ENCODE measurements at places on chromosomes 4 and X.

DNA sequence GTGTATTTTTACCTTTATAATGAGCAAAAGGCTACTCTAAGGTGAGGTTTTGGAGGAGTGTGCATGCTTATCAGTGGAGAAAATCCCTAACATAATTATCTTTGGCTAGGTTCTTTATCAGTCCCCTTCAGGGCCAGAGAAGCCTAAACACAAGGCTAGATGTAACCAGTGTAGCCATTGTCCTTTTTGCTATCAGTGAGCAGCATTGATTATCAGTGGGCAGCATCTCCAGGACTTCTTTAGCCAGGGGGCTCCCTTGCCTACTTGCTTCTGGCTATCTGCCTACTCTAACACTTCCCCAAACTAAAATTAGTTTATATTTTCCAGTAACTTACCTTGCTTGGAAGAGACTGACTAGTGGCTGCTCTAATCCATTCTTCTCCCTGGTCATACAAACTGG is 595.6 kb downstream of the TRAM1L1 start:
- no peak for DNase-seq

GRCh38 chr4:120718979-120719566 is 203.5 kb downstream of the PRDM5 start:
- peak; percentile 23 for DNase-seq

- DNase-seq, result no peak
Measured at GRCh38 chrX:56782791-56783449, 53.9 kb downstream of the NBDY start.

GRCh38 chrX:77771601-77772000 is 14.4 kb downstream of the ATRX start:
- no peak for DNase-seq

GRCh38 chr4:20248155-20248558 is 3.5 kb upstream of the SLIT2 start:
- DNase-seq, result no peak

DNA sequence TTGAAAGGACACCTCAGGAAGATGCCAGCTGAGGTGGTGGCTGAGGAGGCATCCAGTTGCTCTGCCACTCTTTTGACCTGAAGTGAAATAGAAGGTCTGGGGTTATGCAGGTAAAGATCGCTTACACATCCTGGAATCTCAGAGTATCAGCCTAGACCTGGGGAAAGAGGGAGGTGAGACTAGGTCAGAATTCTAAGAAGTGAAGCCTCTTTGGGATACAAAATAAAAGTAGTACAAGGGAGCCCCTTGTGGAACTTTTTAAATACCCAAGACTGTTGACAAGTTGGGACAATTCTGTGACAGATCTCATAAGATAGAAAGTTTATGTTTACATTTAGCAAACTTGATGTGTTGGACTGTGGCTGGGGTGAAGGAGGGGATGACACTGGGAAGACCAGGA is 263.1 kb downstream of the SPRY1 start:
- no peak for DNase-seq

- no peak for DNase-seq
Measured at GRCh38 chr4:67393007-67393406, 152.3 kb downstream of the CENPC start.

DNA sequence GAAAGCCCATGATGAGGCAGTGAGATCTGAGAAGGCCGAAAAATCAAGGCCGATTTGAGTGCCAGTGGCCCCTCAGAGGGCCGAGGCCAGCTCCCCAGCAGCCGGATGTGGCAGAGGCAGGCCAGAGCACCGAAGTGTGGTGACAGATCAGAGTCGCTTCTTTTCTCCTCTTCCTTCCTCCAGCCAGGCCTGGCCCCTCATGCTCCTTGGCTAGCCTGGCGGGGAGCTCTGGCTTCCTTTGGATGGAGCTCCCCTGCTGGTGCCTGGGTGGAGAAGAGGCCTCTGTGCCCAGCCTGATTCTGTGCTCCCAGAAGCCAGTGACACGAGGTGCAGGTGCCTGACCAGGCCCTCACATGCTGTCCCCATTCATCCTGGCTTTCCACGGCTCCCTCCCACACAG is 127.2 kb upstream of the PABPC4L start:
- no peak for DNase-seq
